Activated CD8-positive, alpha-beta T cell treated with anti-CD3 and anti-CD28 coated beads for 36 hours (primary cell): ENCODE measurements at places on chromosomes 5 and 9. TPM values are rescaled to one million over a fixed set of nuclear protein-coding genes. Genes with fewer than 3 reads are reported as not detected.

GRCh38 chr9:129910628-129911567 is 75.6 kb downstream of the USP20 start:
- peak overlapping the region; percentile 83 for H3K27ac ChIP-seq
- peaks cover 62% of the 10 kb centered on the region for H3K36me3 ChIP-seq
- H3K27me3 ChIP-seq = no peaks in the 10 kb centered on the region
- DNase-seq = peak; percentile 49

DNA sequence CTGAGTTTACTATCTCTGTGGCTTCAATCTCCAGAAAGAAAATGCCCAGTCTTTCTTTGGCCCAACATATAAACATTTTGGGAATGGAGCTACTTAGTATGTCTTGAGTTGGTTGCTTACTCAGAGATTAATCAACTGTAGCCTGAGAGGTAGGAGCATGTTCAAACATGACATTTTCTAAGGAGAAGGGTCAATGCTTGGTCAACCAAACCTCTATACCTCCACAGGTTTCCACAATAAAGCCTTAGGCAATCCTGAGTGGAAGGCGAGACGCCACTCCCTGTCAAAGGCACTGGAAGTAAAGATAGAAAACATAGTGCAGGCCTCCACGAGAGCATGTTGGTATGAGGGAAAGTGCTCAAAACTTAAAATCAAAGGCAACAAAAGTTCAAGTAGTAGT is 411.4 kb downstream of the KCTD16 start:
- no peaks in the 10 kb centered on the region for H3K27me3 ChIP-seq
- H3K4me3 ChIP-seq = no peak overlapping the region
- H3K36me3 ChIP-seq = no peaks in the 10 kb centered on the region

- DNase-seq = no peak
- peaks cover 41% of the 10 kb centered on the region for H3K36me3 ChIP-seq
- no peak overlapping the region for H3K4me3 ChIP-seq
- H3K4me1 ChIP-seq = peaks cover 74% of the 10 kb centered on the region
Observed at GRCh38 chr5:159184236-159184635, 25.1 kb downstream of the RNF145 start.

TRPM3 gene
- total RNA-seq = not detected

GRCh38 chr5:131959906-131960305 is 14.4 kb upstream of the MEIKIN start:
- H3K36me3 ChIP-seq = peaks cover 9% of the 10 kb centered on the region
- H3K4me3 ChIP-seq = no peak overlapping the region
- H3K27ac ChIP-seq = peak overlapping the region; percentile 8
- no peaks in the 10 kb centered on the region for H3K27me3 ChIP-seq

DNA sequence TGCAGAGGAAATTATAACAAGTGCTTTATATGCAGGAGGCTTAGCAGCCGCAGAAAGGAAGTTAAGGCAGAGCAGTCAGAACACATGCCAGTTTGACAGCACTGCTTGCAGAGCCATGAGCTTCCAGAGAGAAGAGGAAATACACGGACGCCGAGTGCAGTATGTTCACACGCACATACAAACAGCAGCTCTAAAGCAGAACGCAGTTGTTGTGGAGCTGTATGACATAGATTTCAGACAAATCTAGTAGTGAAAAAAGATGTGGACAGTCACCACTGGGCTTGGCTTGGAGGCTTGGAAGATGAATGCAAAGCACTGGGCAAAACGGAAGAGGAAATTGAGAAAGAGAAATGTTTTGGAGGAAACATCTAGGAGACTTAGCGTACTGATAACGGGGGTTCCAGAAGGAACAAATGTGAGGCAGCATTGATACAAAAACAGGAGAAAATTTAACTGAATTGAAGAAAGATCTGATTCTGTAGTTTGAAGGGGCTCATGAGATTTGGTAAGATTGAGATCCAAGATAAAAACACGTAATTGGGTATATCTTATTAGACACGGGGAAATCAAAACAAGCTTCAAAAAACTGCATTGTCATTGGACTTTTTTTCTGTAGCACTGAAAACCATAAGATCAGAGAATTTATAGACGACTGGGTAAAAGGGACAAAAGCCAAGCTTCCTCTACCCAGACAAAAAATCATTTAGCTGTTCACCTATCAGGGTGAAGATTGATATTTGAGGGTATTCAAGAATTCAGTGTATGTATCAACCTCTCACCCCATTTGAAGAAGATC is 19.6 kb upstream of the ROPN1L start:
- H3K36me3 ChIP-seq = peaks cover 69% of the 10 kb centered on the region
- H3K4me3 ChIP-seq = no peak overlapping the region
- H3K27me3 ChIP-seq = no peaks in the 10 kb centered on the region
- no peak for DNase-seq

TAF1L gene
- not detected for total RNA-seq

CATSPER3 gene
- 0.31 TPM for total RNA-seq

SYK gene
- total RNA-seq = 0.20 TPM

- H3K4me3 ChIP-seq = peak overlapping the region; percentile 57
- H3K4me1 ChIP-seq = peaks cover 69% of the 10 kb centered on the region
- H3K27ac ChIP-seq = peak overlapping the region; percentile 96
- H3K27me3 ChIP-seq = no peaks in the 10 kb centered on the region
Observed at GRCh38 chr5:151125421-151125820, 32.2 kb downstream of the ANXA6 start.

- DNase-seq = peak; percentile 52
- peak overlapping the region; percentile 99 for H3K27ac ChIP-seq
- no peaks in the 10 kb centered on the region for H3K27me3 ChIP-seq
- peaks cover 40% of the 10 kb centered on the region for H3K36me3 ChIP-seq
Observed at GRCh38 chr9:130129432-130130061, 42.7 kb upstream of the NCS1 start.

DNA sequence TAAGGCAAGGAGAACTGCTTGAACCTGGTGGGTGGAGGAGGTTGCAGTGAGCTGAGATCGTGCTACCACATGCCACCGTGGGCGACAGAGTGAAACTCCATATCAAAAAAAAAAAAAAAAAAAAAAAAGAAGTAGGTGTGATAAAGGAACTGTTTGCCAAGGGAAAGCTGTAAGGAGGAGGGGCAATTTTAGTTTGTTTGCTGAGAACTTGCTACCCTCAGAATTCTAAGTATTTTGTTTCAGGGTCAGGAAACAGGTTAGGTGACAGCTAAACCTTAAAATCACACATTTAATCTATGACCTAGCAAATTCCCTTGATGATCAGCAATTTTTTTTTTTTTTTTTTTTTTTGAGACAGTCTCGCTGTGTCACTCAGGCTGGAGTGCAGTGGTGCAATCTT is 7.2 kb upstream of the ARRDC3 start:
- peaks cover 6% of the 10 kb centered on the region for H3K4me1 ChIP-seq
- H3K27ac ChIP-seq = no peak overlapping the region
- H3K4me3 ChIP-seq = no peak overlapping the region
- peak; percentile 52 for DNase-seq
- H3K27me3 ChIP-seq = no peaks in the 10 kb centered on the region

DNA sequence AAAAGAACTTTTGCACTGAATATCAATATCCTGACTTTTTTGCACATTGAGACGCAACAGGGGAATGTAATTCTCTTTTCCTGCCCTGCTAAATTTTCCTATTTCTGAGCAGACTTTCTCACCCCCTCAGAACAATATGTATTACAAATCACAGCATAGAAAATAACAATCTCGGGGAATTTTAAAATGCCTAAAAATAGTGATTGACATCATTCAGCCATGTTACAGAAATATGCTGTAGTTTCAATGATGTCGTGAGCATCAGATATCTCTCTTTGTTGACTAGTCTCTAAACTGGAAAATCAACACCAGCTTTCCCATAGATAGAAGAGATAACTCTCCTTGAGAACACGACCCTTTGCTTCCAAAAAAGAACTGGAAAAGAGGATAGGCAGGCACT is 166.7 kb downstream of the ZDHHC21 start:
- H3K27ac ChIP-seq = no peak overlapping the region
- H3K4me3 ChIP-seq = no peak overlapping the region
- DNase-seq = no peak

PAX5 gene
- total RNA-seq = 1.1 TPM

DNA sequence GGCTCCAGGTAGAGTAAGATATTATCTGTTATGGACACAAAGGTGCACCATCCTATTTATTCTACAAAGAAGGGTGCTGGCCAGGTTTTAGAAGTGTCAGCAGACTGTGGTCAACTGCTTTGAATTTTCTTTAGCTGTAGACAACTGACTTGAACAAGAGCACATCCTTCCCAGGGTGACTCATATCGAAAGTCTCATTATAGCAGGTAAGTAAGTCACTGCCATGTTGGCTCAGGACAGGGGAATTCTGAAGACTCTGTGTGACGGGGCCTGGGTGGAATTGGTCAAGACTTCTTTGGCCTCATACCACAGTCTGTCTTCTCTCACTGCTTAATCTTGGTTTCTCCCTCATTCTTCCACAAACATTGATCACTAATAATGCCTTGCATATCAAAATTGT is 214.5 kb upstream of the CDH9 start:
- H3K27ac ChIP-seq = no peak overlapping the region
- no peaks in the 10 kb centered on the region for H3K27me3 ChIP-seq
- no peaks in the 10 kb centered on the region for H3K36me3 ChIP-seq
- no peak for DNase-seq
- no peak overlapping the region for H3K4me3 ChIP-seq

DNA sequence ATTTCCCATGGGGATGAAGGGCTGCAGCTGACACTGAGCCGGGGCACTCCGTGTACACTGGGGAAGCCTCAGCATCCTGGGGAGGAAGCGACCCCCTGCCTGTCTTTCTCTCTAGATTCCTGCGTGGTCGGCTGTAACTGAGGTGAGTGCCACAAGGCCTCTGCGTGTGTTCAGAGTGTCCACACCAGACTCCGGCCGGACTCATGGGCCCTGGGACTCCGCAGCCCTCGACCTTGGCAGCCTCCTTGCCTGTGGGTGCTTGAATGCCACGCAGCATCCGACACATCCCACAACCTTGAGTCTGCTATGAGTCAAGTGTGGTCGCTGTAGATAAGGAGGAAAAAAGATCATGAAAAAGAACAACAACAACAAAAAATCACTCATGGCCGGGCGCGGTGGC is 23.4 kb downstream of the PAEP start:
- H3K4me1 ChIP-seq = no peaks in the 10 kb centered on the region
- no peak overlapping the region for H3K27ac ChIP-seq
- no peak for DNase-seq

- H3K4me1 ChIP-seq = no peaks in the 10 kb centered on the region
- DNase-seq = peak; percentile 67
- H3K4me3 ChIP-seq = no peak overlapping the region
- no peaks in the 10 kb centered on the region for H3K36me3 ChIP-seq
Observed at GRCh38 chr9:72271613-72272478, 93.2 kb downstream of the ZFAND5 start.

DNA sequence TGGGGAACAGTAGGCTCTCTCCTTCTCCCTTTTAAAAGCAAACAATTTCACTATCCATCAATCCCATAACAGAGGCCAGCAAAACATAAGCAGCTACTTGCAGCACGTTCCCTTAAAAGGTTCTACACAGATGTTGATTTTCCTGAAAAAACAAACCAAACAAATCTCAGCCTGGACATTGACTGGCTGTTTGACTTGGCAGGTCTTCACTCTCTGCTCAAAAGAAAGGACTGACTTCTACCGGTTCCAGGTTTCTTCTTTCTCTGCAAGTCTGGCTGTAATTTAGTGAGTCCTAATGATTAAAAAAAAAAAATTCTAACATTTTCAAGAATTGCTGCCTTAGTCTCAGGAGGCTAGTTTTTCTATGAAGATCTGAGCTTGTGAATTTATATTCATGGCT is 203.1 kb upstream of the EFNA5 start:
- H3K27me3 ChIP-seq = no peaks in the 10 kb centered on the region
- DNase-seq = no peak
- H3K4me3 ChIP-seq = no peak overlapping the region
- no peak overlapping the region for H3K27ac ChIP-seq
- H3K4me1 ChIP-seq = peaks cover 2% of the 10 kb centered on the region

DNA sequence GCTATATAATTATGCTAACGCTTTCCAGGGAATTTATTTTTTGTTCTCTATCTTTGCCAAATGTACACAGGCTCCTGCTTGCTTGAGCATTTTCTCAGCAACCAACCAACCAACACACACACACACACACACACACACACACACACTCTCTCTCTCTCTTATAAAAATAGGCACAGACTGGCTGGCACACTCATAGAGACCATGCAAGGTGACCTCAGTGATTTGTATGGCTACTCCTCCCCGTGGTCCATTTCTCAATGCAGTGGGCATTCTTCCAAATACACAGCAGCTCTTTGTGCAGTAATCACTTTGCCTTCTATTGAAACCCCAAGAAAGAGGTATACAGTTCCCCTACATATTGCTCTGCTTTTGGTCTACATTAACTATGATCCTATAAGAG is 416.0 kb downstream of the MAN2A1 start:
- H3K27me3 ChIP-seq = no peaks in the 10 kb centered on the region
- no peak overlapping the region for H3K4me3 ChIP-seq
- H3K36me3 ChIP-seq = no peaks in the 10 kb centered on the region
- peaks cover 35% of the 10 kb centered on the region for H3K4me1 ChIP-seq
- no peak overlapping the region for H3K27ac ChIP-seq
- DNase-seq = no peak

TMEFF1 gene
- 0.68 TPM for total RNA-seq

ELAVL2 gene
- total RNA-seq = not detected

DBH gene
- not detected for total RNA-seq

DNA sequence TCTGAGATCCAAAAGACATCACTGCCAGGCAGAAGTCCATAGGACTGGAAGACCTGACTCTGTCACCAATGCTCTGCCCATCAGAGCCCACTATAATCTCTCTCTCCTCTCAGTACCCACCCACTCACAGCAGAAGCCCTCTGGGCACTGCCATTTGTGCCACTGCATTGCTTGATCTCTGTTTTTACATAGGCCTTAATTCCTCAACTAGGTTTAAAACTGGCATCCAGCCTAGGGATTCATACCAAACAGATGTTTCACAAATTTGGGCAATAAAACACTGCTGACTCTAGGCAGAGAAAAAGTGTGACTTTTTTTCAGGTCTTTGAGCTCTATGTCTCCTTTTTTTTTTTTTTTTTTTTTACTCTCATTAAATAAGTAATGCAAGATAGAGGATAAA is 91.1 kb upstream of the RANBP3L start:
- H3K36me3 ChIP-seq = no peaks in the 10 kb centered on the region
- no peak overlapping the region for H3K27ac ChIP-seq
- no peak for DNase-seq
- no peak overlapping the region for H3K4me3 ChIP-seq
- H3K4me1 ChIP-seq = no peaks in the 10 kb centered on the region
- H3K27me3 ChIP-seq = peaks cover 7% of the 10 kb centered on the region

GRCh38 chr5:52709167-52709925 is 78.4 kb upstream of the ITGA1 start:
- H3K36me3 ChIP-seq = no peaks in the 10 kb centered on the region
- peaks cover 49% of the 10 kb centered on the region for H3K4me1 ChIP-seq
- DNase-seq = peak; percentile 63
- peak overlapping the region; percentile 34 for H3K27ac ChIP-seq

DNA sequence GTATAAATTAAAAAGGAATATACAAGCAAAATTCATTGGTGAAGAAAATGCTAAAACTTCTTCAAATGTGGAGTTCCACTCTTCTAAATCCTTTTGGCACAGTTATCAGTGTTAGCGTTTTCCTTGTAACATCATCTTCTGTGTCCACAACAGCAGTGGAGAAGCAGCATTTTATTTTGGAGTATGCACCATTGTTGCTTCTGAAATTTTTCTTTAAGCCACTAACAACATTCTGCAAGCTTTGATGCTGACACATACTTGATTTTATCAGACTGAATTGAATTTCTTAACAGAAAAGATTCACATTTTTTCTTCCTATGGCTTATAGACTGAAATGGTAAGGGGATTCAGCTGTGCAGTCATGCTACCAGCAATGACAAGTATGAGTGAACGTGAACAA is 60.8 kb upstream of the PTGER4 start:
- no peak for DNase-seq
- H3K4me1 ChIP-seq = peaks cover 47% of the 10 kb centered on the region
- H3K27me3 ChIP-seq = no peaks in the 10 kb centered on the region
- no peak overlapping the region for H3K4me3 ChIP-seq
- no peaks in the 10 kb centered on the region for H3K36me3 ChIP-seq
